ENCODE measurements at places on chromosomes 13 and 19.

DNA sequence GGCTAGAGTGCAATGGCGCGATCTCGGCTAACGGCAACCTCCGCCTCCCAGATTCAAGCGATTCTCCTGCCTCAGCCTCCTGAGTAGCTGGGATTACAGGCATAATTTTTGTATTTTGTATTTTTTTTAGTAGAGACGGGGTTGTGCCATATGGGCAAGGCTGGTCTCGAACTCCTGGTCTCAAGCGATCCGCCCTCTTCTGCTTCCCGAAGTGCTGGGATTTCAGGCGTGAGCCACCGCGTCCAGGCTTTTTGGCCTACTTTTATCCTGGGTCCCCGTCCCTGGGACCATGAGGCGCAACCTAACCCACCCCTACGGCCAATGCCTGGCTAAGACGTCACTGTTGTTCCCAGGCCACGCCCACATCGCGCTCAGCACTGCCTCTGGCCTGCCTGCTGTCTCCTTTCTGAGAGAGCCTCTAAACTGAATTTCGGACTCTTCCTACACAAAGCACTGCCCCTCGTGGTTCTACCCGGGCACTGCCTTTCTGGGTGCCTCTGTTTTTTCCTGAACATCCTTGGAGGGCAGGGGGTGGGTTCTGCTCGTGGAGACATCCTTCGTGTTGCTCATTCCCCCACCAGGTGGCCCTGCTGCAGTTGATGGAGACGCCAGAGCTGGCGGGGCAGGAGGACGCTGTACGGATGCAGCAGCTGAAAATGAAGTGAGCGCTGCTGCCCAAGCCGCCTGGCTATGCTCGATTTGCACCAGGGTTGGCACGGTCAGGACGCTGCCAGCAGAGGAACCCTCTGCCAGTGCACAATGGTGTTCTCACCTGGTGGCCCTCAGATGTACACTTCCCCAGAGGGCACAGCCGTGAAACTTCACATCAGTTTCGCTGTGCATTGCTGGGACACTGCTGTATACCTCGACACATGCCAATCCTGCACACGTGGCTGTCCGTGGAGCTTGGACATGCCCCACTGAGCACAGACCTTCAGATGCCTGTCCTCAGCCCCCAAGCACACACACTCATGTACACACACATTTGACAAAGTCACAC lies 2.0 kb downstream of the REX1BD start:
- no peak for DNase-seq
- peaks cover 7% of the 10 kb centered on the region for H3K4me1 ChIP-seq
- peak overlapping the region; percentile 79 for H3K4me3 ChIP-seq
- no peaks in the 10 kb centered on the region for H3K36me3 ChIP-seq

GRCh38 chr13:23460309-23460708 lies 26.8 kb upstream of the SACS start:
- no peaks in the 10 kb centered on the region for H3K36me3 ChIP-seq
- H3K27me3 ChIP-seq, result no peaks in the 10 kb centered on the region
- DNase-seq, result no peak

- peak overlapping the region; percentile 56 for H3K27ac ChIP-seq
- peaks cover 12% of the 10 kb centered on the region for H3K4me1 ChIP-seq
- DNase-seq, result peak; percentile 47
- H3K36me3 ChIP-seq, result 0 out of 2 replicates have a peak, but pooled peaks cover 6% of the 10 kb centered on the region
- no peaks in the 10 kb centered on the region for H3K27me3 ChIP-seq
- H3K4me3 ChIP-seq, result no peak overlapping the region
Observed at GRCh38 chr19:5057860-5058259, 88.9 kb downstream of the KDM4B start.

- H3K4me1 ChIP-seq, result no peaks in the 10 kb centered on the region
- peaks cover 74% of the 10 kb centered on the region for H3K36me3 ChIP-seq
- H3K27ac ChIP-seq, result no peak overlapping the region
- H3K27me3 ChIP-seq, result no peaks in the 10 kb centered on the region
- no peak overlapping the region for H3K4me3 ChIP-seq
Observed at GRCh38 chr19:57620673-57621348, 6.8 kb downstream of the ZNF134 start.

GRCh38 chr13:100789481-100789880 lies 114.9 kb upstream of the TMTC4 start:
- peak; percentile 5 for DNase-seq
- H3K27me3 ChIP-seq, result peaks cover 4% of the 10 kb centered on the region
- H3K4me3 ChIP-seq, result no peak overlapping the region

DNA sequence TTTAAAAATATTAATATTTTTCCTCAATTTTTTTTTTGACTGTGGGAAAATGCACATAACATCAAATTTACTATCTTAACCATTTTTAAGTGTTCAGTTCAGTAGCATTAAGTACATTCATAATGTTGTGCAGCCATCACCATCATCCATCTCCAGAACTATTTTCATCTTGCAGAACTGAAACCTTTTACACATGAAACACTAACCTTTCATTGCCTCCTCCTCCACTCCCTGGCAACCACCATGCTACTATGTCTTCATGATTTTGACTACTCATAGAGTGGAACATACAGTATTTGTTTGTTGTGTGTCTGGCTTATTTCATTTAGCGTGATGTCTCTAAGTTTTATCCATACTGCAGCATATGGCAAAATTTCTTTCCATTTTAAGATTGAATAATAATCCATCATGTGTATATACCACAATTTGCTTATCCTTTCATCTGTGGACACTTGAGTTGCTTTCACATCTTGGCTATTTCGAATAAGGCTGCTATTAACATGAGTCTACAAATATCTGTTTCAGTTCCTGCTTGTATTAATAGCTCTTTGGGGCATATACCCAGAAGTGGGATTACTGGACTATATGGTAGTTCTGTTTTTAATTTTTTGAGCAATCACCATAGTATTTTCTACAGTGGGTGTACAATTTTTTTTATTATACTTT lies 376.4 kb downstream of the MTUS2 start:
- no peak overlapping the region for H3K4me3 ChIP-seq
- H3K4me1 ChIP-seq, result no peaks in the 10 kb centered on the region
- no peak for DNase-seq
- no peaks in the 10 kb centered on the region for H3K36me3 ChIP-seq
- no peaks in the 10 kb centered on the region for H3K27me3 ChIP-seq

- H3K36me3 ChIP-seq, result no peaks in the 10 kb centered on the region
- no peaks in the 10 kb centered on the region for H3K27me3 ChIP-seq
- peak; percentile 55 for DNase-seq
- no peaks in the 10 kb centered on the region for H3K4me1 ChIP-seq
- no peak overlapping the region for H3K4me3 ChIP-seq
Observed at GRCh38 chr13:95137096-95137495, 164.2 kb downstream of the ABCC4 start.

- H3K27me3 ChIP-seq, result 0 out of 2 replicates have a peak, but pooled peaks cover under 1% of the 10 kb centered on the region
- H3K4me3 ChIP-seq, result no peak overlapping the region
- H3K4me1 ChIP-seq, result no peaks in the 10 kb centered on the region
- no peaks in the 10 kb centered on the region for H3K36me3 ChIP-seq
Observed at GRCh38 chr19:38524369-38524768, 90.9 kb downstream of the RYR1 start.

DNA sequence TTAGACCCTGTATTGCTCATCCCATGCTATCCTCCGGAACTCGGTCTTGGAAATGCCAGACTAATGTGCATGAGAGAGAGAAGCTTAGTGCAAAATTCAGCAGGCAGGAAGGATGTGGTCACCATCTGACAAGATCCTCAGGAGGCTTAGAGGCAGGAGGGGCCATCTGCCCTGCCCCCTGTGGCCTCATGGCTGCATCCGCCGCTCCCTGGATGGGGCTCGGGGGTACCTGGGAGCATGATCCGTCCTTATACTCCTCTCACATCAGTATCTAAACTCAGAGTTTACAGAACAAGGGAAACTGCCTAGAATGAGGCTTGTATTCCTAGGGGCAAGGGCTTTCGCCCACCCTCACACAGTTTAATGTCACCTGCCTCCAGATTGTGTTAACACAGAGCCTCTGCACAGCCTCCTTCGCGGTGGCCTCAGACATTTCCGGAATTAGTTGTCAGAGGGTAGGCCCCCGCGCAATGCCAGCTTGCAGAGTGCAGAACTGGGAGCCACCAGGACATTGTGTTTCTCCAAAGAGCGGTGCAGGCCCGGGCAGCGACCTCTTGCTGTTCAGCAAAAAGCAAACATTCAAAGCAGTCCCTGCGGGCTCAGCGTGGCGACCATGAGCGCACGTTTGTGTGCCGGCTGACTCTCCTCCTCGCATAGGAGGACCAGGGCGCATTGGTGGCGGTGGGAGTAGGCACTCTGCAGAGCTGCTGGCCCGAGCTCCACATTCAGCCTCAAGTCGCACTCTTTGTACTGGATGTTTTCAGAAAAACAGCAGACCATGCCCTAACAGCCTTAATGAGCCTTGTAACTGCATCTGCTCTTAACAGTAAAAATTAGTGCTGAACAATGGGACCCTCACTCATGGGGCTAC lies 39.1 kb downstream of the GPR12 start:
- H3K27me3 ChIP-seq, result peaks cover 16% of the 10 kb centered on the region
- no peaks in the 10 kb centered on the region for H3K4me1 ChIP-seq
- H3K27ac ChIP-seq, result no peak overlapping the region
- no peak for DNase-seq

- DNase-seq, result peak; percentile 92
- no peak overlapping the region for H3K27ac ChIP-seq
- no peaks in the 10 kb centered on the region for H3K27me3 ChIP-seq
- no peak overlapping the region for H3K4me3 ChIP-seq
- H3K36me3 ChIP-seq, result no peaks in the 10 kb centered on the region
- H3K4me1 ChIP-seq, result 0 out of 2 replicates have a peak, but pooled peaks cover 5% of the 10 kb centered on the region
Observed at GRCh38 chr13:24220086-24220703, 59.7 kb downstream of the SPATA13 start.

- H3K36me3 ChIP-seq, result no peaks in the 10 kb centered on the region
- no peak for DNase-seq
- no peak overlapping the region for H3K4me3 ChIP-seq
- H3K4me1 ChIP-seq, result no peaks in the 10 kb centered on the region
- H3K27ac ChIP-seq, result no peak overlapping the region
Observed at GRCh38 chr13:26037302-26037701, 14.5 kb downstream of the SHISA2 start.

DNA sequence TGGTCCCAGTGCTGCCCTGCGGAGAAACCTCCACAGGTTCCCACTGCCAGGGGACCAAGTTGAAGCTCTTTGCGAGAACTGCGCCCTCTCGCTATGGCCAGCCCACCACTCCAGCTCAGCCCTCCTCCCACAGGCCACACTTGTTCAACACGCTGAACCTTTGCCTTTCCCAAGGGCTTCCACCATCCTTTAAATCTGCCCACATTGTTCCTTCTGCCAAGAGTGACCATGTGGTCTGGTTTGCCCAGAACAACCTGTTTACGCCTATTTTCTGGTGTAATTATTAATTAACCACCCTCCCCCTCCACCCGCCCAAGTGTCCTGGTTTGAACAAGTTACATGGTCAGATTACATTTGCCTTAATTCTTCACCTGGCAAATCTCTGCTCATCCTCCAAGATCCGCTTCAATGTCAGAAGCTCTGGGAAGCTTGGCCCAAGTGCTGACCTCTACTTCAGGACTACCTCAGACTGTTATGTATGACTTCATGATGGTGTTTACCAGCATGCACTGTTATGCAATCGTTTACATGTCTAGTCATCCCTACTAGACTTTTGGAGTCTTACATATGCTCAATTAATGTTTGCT lies 12.0 kb upstream of the USP12 start:
- H3K36me3 ChIP-seq, result no peaks in the 10 kb centered on the region
- peak; percentile 75 for DNase-seq
- peaks cover 17% of the 10 kb centered on the region for H3K4me1 ChIP-seq
- peak overlapping the region; percentile 78 for H3K27ac ChIP-seq
- no peaks in the 10 kb centered on the region for H3K27me3 ChIP-seq

DNA sequence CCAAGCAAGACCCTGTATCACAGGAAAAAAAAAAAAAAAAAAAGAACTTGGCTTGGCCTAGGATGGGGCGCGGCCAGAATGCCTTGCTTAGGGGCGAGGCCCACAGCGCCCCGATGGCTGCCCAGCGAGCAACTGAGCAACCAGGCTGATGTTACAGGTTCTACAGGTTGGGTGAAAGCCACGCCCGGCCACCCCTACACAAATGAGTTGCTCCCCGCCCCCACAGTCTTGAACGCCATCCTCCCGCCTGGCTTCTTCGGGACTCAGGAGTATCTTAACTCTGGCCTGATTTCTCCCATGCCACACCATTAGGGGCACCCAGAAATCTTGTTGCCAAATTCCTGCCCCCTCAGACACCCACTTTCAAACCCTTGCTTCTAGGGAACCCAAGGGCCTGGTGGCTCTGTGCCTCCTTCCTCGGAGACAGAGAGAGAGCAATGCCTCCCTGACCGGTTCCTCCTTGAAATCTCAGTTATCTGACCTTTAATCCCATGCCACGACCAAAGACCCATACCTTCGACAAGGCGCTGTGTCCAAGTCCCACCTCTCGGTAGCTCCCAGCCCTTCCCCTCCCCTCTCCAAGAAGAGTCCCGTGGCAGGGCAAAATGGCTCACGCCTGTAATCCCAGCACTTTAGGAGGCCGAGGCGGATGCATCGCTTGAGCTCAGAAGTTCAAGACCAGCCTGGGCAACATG lies 1.1 kb upstream of the CBLC start:
- no peaks in the 10 kb centered on the region for H3K27me3 ChIP-seq
- no peak overlapping the region for H3K4me3 ChIP-seq
- no peak for DNase-seq
- no peaks in the 10 kb centered on the region for H3K36me3 ChIP-seq
- H3K4me1 ChIP-seq, result peaks cover 19% of the 10 kb centered on the region

DNA sequence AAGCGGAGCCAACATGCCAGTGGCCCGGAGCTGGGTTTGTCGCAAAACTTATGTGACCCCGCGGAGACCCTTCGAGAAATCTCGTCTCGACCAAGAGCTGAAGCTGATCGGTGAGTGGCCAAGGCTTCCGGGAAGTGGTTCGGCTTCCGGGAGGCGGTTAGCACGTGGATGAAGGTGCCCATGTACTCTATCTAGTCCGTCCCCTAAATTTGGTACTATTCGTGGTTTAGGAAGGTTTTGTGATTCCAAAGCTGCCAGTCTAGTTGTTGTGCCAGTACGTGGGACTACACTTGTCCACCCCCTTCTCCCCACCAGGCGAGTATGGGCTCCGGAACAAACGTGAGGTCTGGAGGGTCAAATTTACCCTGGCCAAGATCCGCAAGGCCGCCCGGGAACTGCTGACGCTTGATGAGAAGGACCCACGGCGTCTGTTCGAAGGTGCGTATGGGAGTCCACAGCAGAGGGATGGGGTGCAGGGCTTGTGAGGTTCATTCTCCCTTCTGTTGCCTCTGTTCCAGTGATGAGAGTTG lies 579 bp downstream of the RPS9 start:
- no peak for DNase-seq
- H3K27ac ChIP-seq, result peak overlapping the region; percentile 97
- H3K4me3 ChIP-seq, result peak overlapping the region; percentile 93
- peaks cover 29% of the 10 kb centered on the region for H3K36me3 ChIP-seq

DNA sequence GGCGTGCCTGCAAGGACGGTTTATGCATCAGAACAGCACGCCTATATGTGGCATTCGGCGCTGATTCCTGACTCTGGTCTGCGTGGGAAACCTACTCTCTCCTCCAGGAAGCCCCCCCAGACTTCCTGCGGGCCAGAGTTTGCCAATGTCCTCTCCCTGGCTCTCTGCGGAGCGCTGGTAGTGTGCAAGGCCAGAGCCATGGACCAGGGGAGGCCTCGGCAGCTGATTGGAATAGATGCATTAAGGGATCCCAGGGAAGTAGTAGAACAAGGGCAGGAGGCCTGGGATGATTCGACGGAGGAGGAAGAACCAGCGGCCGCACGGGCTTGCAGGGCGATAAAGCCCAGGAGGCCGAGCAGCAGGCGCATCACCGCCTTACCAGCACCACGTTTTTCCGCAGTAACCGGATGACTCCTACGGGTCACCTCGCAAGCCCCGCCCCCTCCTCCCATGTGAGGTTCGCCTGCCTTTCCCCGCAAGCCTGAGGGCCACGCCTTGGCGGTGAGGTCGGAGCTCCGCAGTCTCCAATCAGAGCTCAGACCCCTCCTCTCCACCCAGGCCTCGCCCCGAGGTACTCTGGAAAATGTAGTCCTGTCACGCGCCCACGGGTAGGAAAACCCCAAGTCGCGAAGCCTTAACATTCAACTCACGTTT lies 5.0 kb downstream of the CLEC11A start:
- H3K4me1 ChIP-seq, result peaks cover 5% of the 10 kb centered on the region
- H3K36me3 ChIP-seq, result no peaks in the 10 kb centered on the region
- DNase-seq, result peak; percentile 77
- peaks cover 5% of the 10 kb centered on the region for H3K27me3 ChIP-seq

All from GM23248 (cell line).